ENCODE measurements at places on chromosomes 11 and 22.

- DNase-seq = no peak
These were observed 1.4 kb downstream of the SCO2 start for GRCh38 chr22:50523806-50524675.

- no peak for DNase-seq
These were observed 294.2 kb upstream of the ANO3 start for GRCh38 chr11:26037716-26038115.

GRCh38 chr11:125425601-125426000, 70.5 kb downstream of the FEZ1 start:
- DNase-seq = no peak

DNA sequence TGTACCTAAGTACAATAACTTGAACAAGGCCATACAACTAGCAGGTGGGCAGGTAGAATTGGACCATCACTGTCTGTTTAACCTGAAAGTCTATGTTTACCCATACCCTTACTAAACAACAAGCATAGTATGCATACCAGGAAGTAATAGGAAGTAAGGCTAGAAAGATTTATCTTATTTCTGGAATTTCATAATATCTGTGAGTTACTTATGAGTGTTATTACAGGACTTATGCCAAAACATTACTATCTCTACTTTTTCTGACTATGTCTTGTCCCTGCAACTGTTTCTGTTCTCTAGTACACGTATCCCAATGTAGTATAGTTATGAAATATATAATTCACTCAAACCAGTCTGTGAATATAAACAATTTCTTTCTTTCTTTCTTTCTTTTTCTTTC, 1400.8 kb upstream of the TENM4 start:
- DNase-seq = no peak

GRCh38 chr11:24622262-24622661, 125.4 kb downstream of the LUZP2 start:
- no peak for DNase-seq

DNA sequence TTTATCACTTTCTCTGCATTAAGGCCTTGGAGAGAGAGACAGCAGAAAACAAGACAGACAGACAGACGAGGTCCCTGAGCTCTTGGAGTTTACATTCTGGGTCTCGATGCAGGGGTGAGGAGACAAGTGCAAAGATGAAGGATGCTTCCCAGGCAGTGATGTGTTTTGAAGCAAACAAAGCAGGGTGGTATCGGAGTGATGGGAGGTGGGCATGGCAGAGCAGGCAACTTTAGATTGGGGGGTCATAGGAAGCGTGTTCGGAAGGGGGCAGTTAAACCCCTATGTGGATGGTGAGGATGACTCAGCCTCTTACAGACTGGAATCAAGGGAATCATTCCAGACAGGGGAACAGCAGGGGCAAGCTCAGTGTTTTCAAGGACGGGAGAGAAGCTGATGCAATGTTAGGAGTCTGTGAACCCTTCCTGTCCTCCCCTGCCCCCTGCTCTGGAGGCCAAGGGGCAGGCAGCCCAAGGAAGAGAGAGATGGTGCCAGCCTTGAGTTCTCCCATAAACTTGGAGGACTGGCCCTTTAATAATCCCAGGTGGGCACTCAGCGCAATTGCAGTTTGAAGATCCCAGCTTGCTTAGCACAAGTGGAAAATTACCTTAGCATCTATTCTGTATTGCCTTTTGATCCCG, 180.2 kb downstream of the CHST1 start:
- DNase-seq = no peak

- DNase-seq = no peak
These were observed 64.6 kb downstream of the PANX1 start for GRCh38 chr11:94193288-94193687.

- no peak for DNase-seq
These were observed 106.3 kb upstream of the THY1 start for GRCh38 chr11:119529063-119529845.

DNA sequence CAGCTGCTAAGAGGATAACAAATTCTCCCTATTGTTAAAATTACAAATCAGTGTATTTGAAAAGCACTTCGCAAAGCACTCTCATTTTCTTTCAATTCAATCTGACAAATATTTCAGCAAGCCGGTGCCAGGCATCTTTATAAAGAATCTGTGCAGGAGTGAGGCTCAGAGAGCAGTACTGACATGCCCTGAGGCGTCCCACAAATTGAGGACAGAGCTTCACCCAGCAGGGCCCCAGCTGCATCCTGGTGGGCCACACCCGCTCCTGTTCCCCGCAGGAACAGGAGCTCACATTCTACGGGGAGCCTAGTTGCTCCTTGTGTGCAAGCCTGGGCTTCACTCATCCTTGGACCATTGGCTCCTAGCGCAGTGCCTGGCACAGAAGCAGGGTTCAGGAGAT, 60.9 kb upstream of the EIF3D start:
- no peak for DNase-seq

DNA sequence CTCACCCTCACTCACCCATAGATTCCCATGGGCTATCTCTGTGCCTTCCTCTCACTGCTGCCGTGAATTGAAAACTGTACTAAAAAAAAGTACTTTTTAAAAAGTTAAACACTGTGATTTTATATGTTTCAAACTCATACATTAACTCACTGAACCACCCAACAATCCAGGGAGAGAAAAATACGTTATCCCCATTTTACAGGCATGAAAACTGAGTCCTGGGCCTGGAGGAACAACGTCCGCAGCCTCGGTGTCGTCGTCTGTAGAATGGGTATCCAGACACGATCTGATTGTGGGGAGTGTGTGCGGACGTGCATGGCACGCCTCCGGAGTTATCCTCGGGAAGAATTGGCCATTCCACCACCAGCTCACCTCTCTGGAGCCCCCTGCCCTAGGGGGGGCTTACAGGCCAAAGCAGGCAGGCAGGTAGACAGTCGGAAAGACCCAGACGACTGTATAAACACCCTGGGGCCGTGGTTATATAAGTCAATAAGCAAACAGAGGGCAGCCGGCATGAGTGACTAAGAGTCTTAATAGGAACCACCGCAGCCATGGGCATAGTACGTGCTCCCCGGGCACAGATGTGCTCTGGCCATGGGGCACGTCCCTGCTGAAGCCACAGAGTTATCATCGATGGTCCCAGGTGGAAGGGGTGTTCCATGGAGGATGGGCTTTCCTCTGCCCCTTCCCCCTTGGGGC, 7.1 kb upstream of the PDGFB start:
- no peak for DNase-seq

- no peak for DNase-seq
These were observed 111.1 kb upstream of the TTC12 start for GRCh38 chr11:113203141-113203753.

GRCh38 chr11:132260636-132261035, 890.2 kb downstream of the NTM start:
- DNase-seq = peak; percentile 33

DNA sequence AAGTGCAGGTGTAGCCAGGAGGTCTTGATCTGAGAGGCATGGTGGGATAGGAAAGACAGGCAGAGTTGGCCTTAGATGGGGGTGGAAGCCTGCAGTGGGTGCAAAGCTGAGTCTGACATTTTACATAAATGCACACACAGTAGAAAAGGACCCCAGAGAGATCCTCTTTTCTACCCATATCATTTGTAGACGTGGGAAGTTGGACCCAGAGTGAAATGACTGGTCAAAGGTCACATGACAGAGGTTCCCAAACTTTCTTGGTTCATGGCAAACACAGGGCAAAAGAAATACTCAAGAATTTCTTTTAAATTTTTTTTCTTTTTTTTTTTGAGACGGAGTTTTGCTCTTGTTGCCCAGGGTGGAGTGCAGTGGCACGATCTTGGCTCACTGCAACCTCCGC, 6.2 kb upstream of the FOXRED2 start:
- DNase-seq = no peak

DNA sequence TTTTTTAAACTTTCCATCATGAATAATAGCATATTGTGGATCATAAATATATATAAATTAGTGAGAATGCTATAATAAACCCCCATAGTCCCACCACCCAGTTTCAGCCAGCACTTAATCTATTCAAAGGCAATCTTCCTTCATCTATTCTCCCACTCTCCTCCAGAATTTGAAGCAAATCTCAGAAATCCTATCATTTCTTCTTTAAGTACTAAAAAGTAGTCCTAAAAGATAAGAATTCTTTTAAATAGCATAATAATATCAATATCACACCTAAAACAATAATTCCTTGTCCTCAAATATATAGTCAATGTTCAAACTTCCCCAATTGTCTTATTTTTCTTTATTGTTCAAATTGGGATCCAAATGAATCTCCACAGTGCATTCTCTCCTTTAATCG, 24.6 kb upstream of the ROBO3 start:
- DNase-seq = no peak

DNA sequence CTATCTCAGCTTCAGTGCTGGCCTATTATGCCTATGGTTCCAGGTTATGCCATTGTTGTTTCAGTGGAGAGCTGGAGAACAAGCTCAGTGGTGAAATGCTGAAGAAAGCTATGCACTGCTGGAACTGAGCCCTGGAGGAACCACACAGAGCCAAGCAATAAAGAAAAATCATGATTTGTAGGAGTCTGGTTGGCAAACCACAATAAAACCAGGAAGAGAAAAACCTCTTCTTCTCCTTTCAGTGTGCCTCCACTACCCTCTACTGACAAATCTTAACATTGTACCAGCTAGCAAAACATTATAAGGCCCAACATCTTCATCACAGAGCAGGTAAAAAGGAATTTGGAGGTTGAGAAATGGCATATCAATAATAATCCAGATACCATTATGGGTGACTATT, 5.3 kb downstream of the OR51F2 start:
- DNase-seq = no peak

DNA sequence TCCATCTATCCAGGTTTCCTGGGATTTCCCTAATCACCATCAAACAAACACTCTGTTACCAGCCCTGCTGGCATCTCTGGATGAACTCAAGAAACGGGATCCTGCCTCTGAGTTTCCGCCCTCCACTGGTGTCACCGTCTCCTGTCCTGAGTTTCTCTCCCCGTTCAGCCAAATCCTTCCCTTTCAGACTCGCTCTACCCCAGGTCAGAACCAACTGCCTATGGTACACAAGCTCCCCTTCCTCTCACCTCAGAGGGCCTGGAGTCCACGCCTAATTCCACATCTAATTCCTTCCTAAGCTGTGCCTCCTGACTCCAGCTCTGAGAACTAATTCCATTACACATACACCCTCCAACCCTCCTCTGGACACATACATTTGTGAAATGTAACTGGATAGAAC, 96.1 kb downstream of the SHANK2 start:
- no peak for DNase-seq

GRCh38 chr11:118200497-118200896, 24.1 kb upstream of the SCN2B start:
- no peak for DNase-seq

DNA sequence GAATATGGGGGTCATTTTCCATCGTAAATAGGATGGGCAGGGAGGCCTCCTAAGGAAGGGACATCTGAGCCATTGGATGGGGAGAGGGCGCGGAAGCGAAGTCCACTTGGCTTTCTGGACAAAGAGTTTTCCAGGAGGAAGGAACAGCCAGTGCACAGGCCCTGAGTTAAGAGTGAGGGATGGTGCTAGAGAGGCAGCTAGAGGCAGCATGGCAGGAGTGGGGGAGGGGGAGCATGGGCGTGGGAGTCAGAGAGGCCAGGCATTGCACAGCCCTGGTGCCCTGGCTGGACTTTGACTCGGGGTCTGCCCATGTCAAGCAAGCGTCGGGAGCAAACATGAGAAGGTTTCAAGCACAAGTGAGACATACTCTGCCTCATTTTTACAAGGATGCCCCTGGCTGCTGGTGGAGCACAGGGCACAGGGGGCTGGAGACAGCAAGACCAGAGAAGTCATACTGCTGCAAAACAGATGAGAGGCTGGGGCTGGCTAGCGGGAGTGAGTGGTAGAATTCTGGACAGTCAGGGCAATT, 9.0 kb downstream of the GNAZ start:
- no peak for DNase-seq

GRCh38 chr11:10751581-10751940, 515 bp downstream of the CTR9 start:
- no peak for DNase-seq

DNA sequence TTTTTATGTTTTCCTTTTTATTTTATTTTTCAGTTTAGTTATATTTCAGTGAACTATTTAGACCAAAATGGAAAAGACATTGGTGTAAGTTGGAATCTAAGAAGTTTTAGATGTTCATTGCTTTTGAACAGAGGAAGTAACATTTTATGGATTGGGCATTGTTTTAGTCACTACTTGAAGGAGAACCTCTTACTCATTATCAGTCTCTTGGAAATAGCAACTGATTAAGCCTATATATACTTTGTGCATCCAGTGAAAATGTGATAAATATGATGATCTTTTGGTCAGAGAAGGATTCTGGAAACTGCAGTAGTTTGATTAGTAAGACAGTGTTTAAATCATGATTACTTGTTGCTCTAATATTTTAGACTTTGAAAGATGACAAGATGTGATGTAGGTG, 14.4 kb downstream of the ARHGEF12 start:
- DNase-seq = no peak

GRCh38 chr11:22163394-22163797, 29.5 kb upstream of the ANO5 start:
- no peak for DNase-seq

GRCh38 chr22:27241430-27242321, 559.9 kb downstream of the MN1 start:
- DNase-seq = peak; percentile 22

DNA sequence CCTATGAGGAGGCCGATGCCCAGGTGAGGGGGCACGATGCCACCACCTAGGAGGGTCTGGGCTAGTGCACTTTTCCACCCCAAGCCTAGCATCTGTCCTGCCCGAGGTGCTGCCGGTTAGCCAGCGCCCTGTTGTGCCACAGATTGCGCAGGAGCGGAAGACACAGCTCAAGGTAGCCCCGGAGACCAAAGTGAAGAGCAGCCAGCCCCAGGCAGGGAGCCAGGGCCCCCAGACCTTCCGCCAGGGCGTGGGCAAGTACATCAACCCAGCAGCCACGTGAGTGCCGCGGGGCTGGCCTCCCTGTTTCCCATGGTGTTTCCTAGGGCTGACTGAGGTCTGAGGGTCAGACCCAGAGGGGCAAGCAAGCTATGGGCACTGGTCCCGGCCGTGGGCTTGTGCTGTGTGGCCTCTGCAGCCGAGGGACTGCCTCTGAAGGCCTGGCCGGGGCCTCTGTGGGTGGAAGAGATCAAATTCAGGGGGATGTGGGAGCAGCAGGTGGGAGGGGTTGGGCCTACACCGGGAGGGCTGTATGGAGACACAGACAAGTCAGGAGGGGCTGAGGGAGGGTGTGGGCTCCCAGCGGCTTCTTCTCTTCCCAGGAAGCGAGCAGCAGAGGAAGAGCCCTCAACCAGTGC, 29.1 kb downstream of the PPIL2 start:
- DNase-seq = no peak

DNA sequence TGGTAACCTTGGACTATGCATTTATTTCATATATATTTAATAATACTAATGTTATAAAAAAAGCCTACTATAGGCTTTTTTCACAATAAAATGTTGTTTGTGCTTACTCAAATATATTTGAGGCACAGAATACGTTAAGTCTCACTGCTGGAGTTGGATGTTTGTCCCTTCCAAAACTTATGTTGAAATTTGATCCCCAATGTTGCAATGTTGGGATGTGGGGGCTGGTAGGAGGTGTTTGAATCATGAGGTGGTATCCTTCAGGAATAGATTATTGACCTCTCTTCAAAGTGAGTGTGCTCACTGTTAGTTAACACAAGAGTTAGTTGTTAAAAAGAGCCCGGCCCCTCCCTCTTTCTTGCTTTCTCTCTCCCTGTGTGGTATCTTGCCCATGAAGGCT, 1295.9 kb downstream of the JRKL start:
- DNase-seq = no peak

Data from NCI-H1694 treated with DMSO at 0.1 percent for 48 hours (cell line).